ENCODE measurements at places on chromosomes 3 and 15.

- no peak for DNase-seq
Measured at GRCh38 chr3:196962108-196962929, 6.3 kb downstream of the PIGZ start.

DNA sequence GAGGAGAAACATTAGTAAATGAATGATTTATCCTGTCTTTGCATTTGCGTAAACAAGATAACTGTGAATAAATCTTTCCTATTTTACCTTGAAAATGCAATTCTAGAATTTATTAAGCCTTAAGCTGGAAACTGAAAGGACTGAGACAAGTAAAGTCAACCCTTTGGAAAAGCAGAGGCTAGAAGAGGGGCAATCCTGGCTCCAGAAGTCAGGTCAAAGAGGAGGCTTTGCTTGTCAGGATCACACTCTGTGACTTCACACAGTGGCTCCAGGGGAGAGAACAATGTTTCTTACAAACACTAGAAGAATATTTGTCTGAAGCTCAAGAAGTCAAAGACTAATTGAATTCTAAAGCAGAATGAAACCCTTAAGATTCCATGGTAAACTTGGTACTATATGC, 530.4 kb downstream of the NAALADL2 start:
- no peak for DNase-seq

DNA sequence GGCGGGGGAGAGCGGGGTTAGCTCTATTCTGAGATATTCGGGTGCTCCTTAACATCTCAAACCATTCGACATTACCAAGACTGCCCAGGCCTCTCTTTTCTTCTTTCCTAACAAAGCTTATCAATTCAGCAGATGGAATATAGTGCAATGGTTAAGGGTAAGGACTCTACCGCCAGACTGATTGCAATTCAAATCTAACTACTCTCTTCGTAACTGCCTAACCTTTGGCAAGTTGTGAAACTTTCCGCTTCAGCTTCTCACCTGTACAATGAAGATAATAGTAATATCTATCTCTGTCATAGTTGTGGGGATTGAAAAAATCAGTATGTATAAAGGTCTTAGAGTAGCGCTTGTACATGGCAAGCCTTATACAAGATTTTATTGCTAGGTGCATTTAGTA, 972 bp downstream of the UBA5 start:
- DNase-seq = no peak

DNA sequence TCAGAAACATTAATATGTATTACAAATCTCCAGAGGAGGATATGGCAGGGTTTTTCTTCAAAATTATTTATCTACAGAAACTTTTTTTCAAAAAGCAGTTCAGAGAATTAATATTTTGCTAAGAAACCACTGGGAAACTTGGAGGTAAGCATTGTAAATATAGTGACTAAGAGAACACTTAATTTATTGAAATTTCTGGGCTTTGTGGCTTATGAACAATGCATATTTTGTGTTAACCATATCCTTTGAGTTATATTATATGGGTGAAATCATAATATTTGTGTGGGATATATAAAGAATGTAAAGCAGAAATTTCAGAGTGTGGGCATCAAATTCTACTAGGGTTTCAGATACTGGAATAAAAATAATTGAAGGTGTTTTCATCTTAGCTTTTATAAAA, 1059.2 kb downstream of the ZPLD1 start:
- no peak for DNase-seq

GRCh38 chr3:110243081-110243480, 828.5 kb upstream of the NECTIN3 start:
- no peak for DNase-seq

DNA sequence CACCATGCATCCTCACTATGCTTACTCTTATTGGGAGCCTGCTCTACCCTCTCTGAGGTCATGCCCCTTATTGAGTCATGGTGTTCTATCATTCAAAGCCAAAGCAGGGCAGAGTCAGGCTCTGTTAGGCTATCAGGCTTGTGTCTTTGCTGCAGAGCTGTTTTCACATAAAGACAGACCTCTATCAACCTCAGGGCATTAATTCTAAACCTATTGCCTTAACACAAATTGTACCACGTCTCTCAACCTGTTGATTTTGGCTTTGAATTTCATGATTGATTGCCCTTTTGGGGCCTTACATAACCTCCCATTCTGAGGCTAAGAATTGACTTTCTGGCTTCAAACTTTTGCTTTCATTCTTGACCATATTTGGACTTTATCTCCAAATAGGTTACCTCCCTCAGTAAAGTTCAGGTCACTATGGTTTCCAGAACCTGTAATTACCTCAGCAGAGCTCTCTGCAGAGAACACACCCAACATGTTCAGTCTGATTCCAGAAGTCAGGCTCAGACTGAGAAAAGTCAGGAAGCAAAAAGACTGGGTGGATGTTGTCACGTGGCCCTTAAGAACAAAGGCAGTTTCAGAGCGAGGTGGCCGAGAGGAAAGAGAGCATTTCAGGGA, 221.4 kb upstream of the NANOGP8 start:
- no peak for DNase-seq

DNA sequence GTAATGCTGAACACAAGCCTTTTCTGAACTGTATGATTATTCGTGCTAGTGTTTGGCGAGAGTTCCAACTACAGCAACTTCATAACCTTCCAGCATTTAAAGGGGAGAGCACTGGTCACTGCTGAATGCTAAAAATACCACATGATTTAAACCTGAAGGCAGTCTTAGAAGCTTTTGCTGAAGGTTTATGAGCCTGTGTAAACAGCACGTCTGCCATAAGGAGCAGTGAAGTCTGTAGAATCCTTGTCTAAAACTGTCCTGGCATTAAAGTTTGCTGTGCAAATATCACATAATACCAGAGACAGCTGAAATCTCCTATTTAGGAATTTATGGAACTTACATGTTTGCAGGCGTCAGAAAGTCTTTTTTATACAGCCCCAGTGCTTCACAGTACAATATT, 5.9 kb downstream of the SATB1 start:
- DNase-seq = no peak

DNA sequence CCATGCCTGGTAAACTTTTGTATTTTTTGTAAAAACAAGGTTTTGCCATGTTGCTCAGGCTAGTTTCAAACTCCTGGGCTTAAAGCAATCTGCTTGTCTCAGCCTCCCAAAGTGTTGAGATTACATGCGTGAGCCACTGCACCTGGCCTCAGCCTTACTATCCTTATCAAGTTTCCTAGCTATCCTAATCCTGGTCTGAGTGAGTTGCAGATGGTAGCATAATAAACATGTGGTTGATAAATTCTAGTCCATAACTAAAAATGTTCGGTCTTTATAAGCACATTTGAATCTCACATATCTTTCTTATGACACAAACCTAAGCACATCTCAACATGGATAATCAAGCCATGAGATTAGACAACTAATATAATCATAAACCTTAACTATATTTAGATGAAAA, 18.5 kb downstream of the NPHP3 start:
- no peak for DNase-seq

GRCh38 chr3:114332342-114333179, 38.7 kb downstream of the TIGIT start:
- DNase-seq = no peak

- no peak for DNase-seq
Measured at GRCh38 chr3:31462050-31462569, 70.6 kb upstream of the STT3B start.

DNA sequence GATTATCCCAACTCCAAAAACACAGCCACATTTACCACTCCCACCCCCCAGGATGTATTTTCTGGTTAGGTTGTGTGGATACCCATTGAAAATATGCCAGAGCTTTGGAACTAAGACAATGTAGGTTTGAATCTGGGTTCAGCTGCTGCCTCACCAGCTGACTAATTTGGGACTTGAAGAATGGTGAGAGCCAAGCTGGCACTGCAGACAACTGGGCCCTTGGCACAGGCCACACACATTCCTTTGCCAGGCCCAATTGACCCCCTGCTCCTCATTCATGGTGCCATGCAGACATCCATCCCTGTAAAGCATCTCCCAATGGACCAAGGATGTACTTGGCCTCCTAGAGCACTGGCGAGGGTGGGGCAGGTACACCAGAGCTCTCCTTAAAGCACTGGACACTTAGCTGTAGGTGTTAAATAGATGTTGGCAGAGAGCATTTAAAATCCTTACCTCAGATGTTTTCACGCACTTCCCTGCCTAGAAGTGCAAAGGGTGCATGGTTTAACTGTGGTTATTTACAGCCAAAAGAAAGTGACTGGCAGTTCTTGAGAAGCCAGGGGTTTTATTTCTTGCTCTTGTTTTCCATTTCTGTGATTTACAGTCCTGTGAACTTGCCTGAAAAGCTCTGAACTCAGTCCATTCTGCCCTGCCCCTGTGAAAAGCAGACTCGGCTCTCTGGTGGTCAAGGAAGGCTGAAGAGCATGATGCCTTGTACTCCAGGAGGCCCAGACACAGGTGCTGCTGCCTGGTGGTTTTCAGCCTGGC, 138.5 kb downstream of the CLSTN2 start:
- no peak for DNase-seq

GRCh38 chr15:79656151-79657000, 224.2 kb downstream of the MINAR1 start:
- DNase-seq = no peak

DNA sequence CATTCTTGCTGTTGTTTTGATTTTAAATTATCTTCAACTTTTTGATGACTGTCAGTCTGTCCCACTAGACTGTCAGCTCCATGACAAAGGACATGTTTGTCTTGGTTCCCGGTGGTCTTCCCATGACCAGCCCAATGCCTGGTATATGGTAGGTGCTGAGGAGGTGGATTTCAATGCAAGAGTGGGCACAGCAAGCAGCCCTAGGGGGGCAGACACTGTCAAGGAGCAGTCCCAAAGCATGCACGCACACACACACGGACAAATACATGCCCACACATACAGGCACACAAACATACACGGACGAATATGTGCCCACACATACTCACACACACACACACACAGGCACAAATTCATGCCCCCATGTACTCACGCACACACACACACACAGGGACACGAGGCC, 12.0 kb downstream of the KLF15 start:
- no peak for DNase-seq

DNA sequence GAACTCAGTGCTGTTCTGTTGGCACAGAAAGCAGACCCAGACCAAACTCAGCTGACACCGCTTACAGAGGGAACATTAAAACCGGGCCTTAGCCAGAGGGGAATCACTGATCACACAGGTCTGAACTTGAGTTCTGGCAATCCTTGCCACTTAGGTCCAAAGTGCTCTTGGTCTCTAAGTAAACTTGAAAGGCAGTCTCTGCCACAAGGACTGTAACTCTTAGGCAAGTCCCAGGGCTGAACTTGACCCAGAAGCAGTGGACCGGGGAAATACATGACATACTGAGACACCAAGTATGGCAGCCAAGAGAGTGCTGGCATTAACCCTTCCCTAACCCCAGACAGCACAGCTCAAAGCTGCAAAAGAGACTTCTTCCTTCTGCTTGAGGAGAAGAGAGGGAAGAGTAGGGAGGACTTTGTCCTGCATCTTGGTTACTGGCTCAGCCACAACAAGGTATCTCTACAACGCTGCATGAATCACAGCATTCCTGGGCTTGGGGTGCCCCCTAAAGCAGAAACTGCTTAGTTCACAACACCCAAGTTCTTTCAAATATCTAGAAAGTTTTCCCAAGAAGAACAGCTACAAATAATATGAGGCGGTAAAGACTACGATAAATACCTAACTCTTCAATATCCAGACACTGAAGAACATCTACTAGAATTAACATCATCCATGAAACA, 32.5 kb downstream of the NAALADL2 start:
- no peak for DNase-seq

DNA sequence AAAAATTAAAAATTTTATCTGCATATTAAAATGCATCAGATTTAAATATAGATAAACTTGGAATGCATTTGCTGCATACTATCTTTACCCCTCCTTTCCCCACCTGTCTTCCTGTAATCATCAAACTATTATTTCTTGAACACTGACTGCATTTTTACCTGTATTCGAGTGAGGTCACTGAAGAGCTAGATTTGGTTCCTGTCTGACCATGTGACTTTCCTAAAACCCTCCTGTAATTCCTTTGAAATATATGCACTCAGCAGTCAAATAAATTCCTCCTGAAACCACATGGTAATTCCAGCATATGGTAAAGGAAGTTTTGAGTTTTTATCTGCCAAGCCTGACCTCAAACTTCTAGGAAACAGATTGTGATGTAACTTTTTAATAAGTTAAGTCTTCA, 445.6 kb upstream of the FRG2C start:
- no peak for DNase-seq

- no peak for DNase-seq
Measured at GRCh38 chr15:55403531-55403930, 4.6 kb downstream of the CCPG1 start.

- no peak for DNase-seq
Measured at GRCh38 chr15:98000249-98001203, 40.0 kb downstream of the ARRDC4 start.

- no peak for DNase-seq
Measured at GRCh38 chr3:45712434-45713110, 23.4 kb downstream of the SACM1L start.

- no peak for DNase-seq
Measured at GRCh38 chr3:40208251-40208650, 101.3 kb upstream of the EIF1B start.

GRCh38 chr3:60497902-60498301, 753.4 kb downstream of the FHIT start:
- no peak for DNase-seq

- DNase-seq = no peak
Measured at GRCh38 chr15:38876621-38877020, 312.0 kb upstream of the RASGRP1 start.

DNA sequence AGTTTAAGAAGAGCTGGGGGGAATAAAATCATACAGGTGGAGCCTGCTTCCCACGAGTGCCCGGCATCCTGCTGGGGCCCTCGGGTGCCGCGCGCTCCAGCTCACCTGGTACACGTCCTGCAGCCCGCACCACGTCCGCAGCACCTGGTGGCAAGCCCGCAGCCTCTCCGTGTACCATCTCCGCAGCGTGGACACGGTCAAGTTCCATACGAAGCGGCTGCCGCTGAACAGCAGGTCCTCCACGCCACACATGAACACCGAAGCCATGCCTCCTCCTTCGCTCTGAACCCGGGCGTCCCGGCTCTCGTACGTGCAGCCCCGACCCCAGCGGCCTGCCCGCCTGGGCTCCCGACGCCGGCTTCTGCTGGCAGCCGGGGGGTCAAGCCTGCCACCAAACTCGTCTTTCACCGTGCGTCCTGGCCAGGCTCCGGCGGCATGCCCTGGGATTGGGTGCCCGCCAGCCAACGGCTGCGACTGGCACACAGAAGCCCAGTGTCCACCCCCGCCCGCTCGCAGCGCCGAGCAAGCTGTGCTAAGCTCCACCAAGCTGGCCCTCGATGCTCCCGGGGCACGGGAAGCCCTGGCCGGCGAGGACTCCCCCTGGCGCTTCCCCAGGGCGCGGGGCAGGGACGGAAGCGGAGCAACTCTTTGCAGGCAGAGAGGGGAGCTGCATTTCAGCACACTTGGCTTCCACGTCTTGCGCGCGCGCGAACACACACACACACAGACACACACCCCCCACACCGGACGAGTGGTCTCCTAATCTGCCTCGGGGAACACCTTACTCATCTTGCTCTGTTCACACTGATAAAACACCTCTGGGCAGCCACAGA, at the start of gene FRMD4B:
Gene FRMD4B (minus strand): TSS at position 366 of the 833 bp plus-strand sequence. CDS start 99 bp downstream, at position 267.
- DNase-seq = peak; percentile 16
